HL-60 (cell line): ENCODE measurements at places on chromosomes 3 and 15.

GRCh38 chr3:194808640-194809097, 123.0 kb downstream of the FAM43A start:
- DNase-seq, result no peak

- no peak for DNase-seq
Measured at GRCh38 chr15:82126346-82126745, 80.5 kb upstream of the MEX3B start.

DNA sequence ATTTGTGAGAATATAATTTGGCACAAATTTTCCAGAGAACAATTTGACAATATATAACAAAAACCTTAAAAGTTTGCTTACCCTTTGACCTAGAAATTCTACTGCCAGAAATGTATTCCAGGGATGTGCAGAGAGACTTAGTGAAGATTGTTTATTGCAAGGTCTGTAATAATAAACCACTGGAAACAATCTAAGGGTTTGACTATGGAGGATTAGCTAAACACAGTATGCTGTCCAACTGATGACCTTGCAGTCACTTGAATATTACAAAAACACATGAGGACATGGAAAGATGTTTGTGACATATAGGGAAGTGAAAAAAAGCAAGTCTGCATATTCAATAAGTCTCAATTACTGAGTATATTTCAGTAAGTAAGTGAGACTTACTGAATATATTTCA, 48.1 kb upstream of the CDV3 start:
- no peak for DNase-seq

DNA sequence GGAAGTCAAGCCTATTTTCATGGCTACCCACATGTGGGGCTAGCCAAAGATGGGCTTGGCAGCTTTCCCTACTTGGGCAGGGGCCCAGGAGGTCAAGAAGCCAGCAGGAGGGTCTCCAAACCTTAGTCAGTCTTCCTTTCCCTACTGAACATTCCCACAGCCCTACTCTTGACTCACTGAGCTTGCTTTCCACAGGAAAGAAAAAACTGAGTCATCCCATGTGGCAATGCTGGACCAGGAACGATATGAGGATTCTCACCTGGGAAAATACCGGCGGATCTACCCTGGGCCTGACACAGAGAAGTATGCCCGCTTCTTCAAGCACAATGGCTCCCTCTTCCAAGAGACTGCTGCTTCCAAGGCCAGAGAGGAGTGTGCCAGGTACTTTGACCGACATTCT, 3.7 kb upstream of the NGRN start:
- DNase-seq, result no peak

GRCh38 chr3:104548401-104548800, 818.3 kb upstream of the ALCAM start:
- DNase-seq, result no peak

DNA sequence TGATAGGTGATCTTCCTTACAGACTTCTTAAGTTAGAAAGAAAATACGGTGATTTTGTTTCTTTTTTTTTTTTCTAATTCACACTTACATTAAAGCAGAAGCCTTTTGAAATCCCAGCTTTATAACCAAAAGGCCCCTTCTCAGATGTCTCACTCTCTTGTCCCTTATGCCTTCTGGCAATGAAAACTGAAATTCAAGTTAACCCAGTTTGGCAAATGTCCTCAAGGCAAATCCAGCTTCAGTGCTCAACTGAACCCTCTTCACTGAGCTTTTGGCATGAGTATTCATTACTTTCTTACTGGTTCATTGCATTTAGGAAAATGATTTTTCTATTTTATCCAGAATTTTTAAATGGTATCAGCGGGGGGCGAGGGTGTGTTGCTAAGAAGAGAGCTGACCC, 17.0 kb downstream of the PLCH1 start:
- no peak for DNase-seq

GRCh38 chr3:125356140-125357026, 18.7 kb downstream of the ZNF148 start:
- DNase-seq, result no peak

DNA sequence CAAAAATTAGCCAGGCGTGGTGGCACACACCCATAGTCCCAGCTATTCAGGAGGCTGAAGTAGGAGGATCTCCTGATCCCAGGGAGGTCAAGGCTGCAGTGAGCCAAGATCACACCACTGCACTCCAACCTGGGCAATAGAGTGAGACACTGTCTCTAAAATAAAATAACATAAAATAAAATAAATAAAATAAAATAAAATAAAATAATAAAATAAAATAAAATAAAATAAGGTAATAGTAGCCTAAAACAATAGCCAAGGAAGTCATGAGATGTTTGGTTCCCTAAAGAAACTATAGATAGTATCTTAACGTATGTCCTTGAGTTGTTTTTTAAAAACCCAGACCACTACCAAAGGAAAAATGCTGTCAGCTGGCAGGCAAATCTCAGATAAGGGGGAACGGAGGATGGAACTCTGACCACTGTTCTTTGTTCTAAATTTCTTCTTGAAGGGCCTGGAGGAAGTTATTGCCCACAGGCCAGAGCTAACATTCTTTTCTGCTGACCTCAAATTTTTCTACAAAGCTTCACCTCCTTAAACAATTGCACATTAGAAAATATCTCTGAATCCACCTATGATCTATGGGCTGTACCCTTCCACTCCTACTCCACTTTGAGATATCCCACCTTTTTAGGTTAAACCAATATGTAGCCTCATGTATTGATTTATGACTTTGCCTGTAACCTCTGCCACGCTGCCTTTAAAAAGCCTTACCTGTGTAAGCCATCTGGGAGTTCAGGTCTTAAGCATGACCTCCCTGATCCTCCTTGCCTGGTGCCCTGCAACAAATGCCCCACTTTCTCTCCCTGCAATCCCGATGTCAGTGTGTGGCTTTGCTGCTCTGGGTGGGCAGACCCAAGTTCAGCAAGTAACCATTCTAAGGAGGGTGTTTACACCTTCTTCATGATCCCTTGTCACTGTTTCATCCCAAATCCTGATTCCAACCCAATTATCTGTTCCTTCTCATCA, 126.2 kb upstream of the BHLHE40 start:
- no peak for DNase-seq

DNA sequence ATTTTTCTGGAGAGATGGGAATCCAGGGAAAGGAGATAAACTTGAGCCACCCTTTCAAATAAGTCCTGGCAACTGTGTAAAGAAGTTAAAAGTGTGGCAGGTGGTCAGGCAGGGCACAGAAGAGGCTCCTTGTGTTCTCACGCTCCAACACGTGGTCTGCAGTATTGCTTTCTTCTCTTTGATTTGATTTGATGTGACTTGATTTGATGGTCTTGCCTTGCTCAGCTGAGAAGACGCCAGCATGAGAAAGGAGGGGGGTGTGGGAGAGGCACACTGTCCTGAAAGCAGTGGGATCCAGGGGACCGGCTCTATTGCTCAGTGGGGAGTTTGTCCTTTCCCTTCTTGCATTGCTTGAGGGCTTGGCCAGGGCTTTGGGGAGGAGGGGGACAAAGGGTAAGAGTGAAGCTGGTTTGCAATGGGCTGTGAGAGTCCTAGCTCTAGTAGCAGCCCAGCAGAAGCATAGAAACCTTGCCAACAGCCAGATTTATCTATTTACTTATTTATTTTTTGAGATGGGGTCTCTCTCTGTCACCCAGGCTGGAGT, 25.7 kb upstream of the NEO1 start:
- no peak for DNase-seq
